ENCODE measurements at places on chromosomes 12 and 14. TPM values are rescaled to one million over a fixed set of nuclear protein-coding genes. Genes with fewer than 3 reads are reported as not detected.

DIO2 gene
- not detected for polyA plus RNA-seq

ACVRL1 gene
- not detected for polyA plus RNA-seq

SIRT4 gene
- polyA plus RNA-seq: 1.9 TPM

SYCP3 gene
- not detected for polyA plus RNA-seq

MMP17 gene
- polyA plus RNA-seq: 0.72 TPM

KRT7 gene
- not detected for polyA plus RNA-seq

AQP5 gene
- not detected for polyA plus RNA-seq
